ENCODE measurements at places on chromosomes 1 and 21.

- peak; percentile 98 for DNase-seq
Measured at GRCh38 chr1:153963030-153963849, at the start of gene SLC39A1. TSS of gene SLC39A1 (minus strand) at chr1:153963537. CDS start at chr1:153962715, 822 bp downstream.

DNA sequence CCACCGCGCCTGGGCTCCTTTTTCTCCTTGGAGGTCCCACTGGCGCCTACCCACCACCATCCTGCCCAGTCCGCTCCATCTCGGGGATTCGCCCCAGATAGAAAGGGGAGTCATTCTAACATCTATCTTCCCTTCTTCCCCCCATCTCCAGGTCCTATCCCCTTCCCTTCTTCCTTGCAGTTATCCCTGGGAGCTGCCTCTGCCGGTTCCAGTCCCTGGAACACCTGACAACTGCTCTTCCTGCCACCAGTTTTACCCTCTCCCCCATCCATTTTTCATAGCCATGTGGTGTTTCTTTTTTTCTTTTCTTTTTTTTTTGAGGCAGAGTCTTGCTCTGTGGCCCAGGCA is 12.0 kb upstream of the COL16A1 start:
- DNase-seq: no peak

- no peak for DNase-seq
Measured at GRCh38 chr1:90149101-90149500, 154.2 kb downstream of the ZNF326 start.

GRCh38 chr1:30316056-30316455 is 407.3 kb downstream of the MATN1 start:
- DNase-seq: no peak

DNA sequence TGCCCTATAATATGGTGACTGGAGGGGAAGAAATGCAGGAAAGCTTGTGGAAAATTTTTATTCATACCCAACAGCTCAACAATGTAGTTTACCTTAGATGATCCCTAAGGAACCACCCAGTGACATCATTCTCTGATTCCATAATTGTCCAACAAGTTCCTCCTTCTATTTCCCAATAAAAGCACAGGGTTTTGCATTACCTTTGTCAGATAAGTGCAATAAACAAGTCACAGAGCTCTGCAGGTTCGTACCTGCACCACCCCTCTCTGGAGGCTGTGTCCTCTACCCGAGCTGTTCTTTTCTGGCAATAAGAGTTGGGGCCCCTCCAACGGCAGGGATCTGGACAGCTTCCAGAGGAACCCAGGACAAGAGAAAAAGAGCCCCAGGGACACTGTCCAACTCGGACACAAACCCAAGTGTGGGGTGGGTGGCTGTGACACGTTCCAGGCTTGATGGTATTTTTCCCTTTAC is 38.8 kb downstream of the RCAN1 start:
- no peak for DNase-seq

- no peak for DNase-seq
Measured at GRCh38 chr1:157773493-157774350, 3.2 kb downstream of the FCRL2 start.

DNA sequence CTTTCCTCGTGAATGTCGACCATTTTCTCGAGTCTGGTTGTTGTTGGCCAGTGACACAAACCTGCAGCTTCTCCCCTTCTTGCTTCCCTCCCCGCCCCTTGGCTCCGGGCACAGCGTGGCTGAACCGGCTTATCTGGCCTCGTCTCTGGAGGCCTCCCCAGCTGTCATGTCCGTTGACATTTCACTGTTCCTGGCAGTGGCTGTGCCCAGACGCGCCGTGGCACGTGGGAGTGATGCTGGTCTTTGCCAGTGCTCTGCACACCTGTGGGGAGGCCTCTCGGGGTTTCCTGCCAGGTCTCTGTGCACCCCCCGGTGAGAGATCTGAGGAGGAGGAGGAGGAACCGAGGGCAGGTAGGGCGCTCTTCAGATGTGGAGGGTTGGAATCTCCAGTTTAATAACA is 23.7 kb downstream of the SKI start:
- no peak for DNase-seq

GRCh38 chr1:156436141-156437036 is 64.2 kb downstream of the MEF2D start:
- DNase-seq: no peak

DNA sequence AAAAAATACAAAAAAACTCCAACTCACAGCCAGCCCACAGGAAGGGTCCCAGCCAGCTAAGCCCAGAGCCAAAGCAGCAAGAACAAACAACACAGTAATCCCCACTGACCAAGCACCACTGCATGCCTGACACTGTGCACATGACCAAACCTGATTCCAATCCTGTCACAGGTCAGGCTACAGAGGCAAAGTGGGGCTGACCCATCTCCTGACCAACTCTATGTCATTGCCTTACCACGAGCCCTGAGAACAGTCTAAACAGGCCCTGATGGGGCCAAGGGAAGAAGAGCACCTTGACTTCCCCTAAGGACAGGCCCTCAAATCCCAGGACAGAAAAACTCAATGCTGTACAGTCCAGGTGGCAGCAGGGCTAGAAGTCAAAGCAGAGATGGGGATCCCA is 2.4 kb downstream of the LSS start:
- no peak for DNase-seq

GRCh38 chr1:180631194-180631765 is 542 bp upstream of the XPR1 start:
- DNase-seq: no peak

DNA sequence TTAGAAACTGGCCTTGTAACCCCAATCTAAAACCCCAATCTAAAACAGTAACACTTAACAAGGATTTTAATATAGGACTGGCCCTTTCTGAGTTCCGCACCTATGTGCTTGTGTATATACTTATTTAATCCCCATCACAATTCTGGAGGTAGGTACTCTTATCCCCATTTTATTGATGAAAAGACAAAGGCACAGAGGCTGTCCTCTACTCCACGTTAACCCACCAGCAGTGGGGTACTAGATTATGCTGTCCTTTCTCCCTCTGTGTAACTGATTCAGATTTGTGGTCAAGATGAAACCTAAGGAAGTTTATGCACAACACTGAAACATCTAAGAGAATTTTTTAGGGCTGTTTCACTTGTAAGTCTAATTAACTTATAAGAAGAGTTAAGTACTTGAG is 175.3 kb downstream of the RERE start:
- DNase-seq: no peak

GRCh38 chr1:16352842-16353535 is 709 bp upstream of the FBXO42 start:
- DNase-seq: no peak

GRCh38 chr1:39732730-39733129 is 6.0 kb upstream of the PPIE start:
- no peak for DNase-seq

DNA sequence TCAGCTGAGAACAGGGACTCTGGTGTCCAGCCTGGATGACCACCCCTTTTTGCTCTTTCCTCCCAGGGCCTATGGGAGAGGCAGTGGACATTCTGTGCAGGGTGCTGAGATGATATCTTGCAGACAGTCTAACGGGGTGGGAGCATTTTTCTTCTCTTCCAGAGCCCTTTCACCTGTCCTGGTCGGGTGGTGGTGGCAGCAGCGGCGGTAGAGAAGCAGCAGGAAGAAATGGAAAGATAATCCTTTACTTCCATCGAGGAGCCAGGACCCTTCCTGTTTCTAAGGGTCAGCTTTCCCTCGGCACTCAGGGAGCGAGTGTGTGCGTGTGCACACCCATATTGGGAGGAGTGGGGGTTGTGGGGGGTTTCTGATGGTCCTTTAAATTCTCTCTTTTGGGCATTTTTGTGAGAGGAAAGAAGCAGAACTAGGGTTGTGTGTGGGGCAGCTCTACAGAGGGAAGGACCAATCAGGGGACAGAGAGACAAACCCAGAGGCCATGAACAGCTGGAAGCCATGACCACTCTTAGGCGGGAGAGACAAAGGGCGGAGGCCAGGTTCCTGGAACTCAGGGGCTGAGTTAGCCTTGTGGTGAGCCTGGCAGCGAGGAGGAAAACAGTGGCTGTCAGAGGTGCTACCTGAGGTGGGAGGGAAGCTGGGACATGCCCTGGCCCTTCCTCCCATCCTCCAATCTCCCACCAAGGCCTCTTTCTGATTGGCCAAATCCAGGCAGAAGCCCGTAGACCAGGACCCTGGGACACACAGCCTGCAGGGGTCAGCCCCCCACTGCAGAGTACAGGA is 31.2 kb upstream of the CSF3R start:
- DNase-seq: no peak

- no peak for DNase-seq
Measured at GRCh38 chr1:31515936-31516335, 60.4 kb upstream of the TINAGL1 start.

DNA sequence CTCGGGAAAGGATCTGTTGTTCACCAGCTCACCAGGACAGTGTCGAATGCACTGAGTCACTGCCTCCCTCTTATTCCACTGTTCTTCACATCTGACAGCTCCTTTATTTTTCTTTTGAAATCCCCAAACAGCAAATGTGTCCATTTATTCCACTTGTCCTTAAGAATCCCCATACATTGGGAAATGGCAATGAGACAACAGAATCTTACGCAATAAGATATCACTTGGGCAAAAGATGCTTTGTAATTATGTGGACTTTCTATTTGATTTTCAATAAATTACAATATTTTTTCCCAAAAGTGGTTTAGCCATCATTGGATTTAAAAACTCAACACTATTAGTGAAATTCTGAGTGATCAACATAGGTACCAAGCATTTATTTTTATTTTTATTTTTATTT is 3.7 kb downstream of the KRTAP20-2 start:
- no peak for DNase-seq

DNA sequence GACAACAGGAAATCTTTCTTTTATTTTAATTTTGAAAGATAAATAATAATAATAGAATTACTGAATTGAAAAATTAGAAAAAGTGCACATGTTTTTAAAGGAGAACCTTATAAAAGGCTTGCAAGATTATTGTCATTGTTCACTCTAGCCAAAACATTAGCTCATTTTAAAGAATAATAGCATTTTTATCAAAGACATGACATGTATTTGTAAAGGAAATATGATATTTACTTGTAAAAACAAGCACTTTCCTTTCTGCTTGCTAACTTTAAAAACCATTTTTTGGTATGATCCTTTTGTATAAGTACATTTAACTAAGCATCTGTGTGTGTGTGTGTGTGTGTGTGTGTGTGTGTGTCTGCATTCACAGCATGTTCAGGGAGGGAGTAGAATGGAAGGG is 156.3 kb upstream of the C1orf87 start:
- no peak for DNase-seq

- peak; percentile 14 for DNase-seq
Measured at GRCh38 chr1:89451011-89451410, 73.6 kb upstream of the LRRC8B start.

- DNase-seq: no peak
Measured at GRCh38 chr1:100585786-100586185, 47.8 kb downstream of the GPR88 start.

- no peak for DNase-seq
Measured at GRCh38 chr1:209383907-209384709, 199.4 kb upstream of the CAMK1G start.

GRCh38 chr1:99306644-99307043 is 42.4 kb downstream of the PLPPR4 start:
- no peak for DNase-seq

- DNase-seq: peak; percentile 81
Measured at GRCh38 chr1:155085504-155086127, 7.0 kb downstream of the EFNA3 start.

DNA sequence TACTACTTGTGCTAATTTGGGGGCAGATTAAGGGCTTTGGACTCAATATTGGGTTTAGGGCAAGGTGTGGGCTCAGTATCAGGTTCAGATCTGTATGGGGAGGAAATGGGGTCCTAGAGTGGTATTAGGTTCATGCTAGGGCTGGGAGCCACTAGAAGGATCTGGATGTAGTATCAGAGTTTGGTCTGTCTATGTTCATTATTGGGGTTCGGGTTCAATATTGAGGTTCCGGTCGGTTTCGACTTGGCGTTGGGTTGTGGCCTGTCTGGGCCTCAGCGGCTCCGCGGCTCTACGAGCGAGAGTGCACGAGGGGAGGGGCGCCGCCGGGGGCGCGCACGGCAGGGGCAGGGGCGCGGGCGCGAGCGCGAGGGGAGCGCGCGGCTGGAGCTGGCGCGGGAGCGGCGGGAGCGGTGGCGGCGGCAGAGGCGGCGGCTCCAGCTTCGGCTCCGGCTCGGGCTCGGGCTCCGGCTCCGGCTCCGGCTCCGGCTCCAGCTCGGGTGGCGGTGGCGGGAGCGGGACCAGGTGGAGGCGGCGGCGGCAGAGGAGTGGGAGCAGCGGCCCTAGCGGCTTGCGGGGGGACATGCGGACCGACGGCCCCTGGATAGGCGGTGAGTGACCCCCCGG is at the start of gene PTPRF:
Gene PTPRF (plus strand): TSS at position 401 of the 624 bp plus-strand sequence. CDS start 14,193 bp downstream, outside the sequence.
- DNase-seq: peak; percentile 57

DNA sequence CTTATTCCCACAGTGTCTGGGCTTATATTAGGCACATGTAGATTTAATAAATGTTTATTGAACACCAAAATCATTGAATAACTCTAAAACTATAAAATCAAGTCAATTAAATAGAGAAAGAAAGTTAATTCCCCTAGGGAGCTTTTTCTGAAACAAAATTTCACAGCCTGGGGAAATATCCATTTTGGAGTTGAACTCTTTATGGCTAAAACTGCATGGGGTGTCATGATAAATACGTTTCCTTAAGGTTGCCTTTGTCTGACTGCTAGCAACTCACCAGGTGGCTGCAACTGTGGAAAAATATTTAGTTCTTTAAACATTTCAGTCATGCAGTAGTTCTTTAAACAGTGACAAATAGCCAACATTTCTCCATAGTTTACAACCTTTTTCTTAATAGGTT is 496.1 kb downstream of the LRRIQ3 start:
- no peak for DNase-seq

GRCh38 chr1:37096523-37096922 is 62.2 kb upstream of the GRIK3 start:
- no peak for DNase-seq

DNA sequence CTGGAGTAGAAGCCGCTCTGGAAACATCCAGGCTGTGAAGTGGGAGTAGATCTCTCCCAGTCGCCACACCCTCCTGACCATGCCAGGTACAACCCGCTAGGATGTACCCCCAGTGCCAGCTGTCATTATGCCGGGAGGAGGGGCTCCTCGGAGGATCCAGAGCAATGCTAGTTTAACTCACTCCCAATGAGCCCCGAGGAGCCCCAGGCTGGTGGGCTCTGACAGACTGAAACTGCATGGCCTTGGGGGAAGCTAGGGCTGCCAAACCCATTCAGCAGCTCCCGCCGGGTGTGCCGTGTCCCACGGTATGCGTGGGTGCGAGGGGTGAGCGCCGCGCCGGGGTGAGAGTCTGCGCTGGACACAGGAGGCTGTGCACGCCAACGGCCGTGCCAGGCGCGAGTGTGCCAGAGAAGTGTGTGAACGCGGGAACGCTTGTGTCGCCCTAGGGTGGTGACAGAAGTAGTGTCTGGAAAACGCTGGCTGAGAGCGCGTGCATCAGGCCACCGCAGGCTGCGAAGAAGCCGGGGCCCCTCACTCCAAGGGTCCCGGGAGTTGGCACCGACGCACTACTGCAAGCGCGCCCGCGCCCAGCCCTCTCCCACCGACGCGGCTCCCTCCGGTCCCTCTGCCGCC is 177.1 kb upstream of the EDN2 start:
- peak; percentile 40 for DNase-seq

Measured in stimulated activated CD4-positive, alpha-beta T cell treated with anti-CD3 and anti-CD28 coated beads, Interleukin-2, amount 100 ng/mL, for 24 hours (primary cell).